Right forelimb (tissue), 1 donor: ENCODE measurements at places on chromosomes 2 and 18.

DNA sequence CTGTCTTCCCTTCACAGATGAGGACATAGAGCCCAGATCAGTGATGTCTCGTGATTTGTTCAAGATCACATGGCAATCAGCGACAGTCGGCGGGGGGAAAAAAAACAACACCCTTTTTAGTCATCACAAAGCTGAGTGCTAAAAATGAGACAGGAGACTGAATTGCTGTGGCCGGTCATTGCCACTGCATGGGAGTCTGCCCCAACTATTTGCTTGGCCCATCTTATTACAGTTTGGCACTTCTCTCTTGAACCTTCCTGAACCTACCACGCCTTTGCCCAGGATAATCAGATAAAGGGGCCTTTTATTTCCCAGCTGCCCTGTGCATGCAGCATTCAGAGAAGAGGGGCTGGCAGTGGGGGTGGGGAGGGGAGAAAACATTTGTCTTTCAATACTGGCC lies 42.7 kb downstream of the SETBP1 start:
- no peak for DNase-seq

DNA sequence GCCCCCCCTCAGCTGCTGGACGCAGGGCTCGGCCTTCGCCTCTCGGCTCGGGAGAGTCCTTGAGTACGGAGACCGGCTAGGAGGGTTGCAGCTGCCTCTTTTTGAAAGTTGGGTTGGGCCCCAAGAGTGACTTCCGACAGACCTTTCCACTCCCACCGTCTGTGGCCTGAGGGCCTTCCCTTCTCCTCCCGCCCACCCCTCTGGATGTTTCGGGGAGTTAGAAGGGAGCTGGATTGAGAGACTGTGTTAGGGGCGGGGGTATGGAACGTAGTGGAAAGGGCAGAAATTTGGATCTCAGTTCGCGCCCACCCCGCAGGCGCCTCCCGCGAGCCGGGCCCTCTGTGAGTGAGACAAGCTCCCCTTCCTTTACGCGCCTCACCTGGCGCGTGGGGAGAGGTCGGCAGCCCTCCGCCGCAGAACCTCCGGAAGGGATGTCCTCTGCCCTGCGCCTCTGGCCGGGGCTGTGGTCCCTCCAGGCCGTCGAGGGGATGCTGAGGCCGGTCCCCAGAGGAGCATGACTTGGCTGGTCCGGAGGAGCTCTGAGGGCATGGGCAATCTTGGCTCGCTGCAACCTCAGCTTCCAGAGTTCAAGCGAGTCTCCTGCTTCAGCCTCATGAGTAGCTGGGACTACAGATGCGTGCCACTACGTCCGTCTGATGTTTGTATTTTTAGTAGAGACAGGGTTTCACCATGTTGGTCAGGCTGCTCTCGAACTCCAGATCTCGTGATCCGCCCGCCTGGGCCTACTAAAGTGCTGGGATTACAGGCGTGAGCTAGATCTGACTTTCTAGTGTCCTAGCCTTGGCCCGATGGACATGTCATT lies 15.9 kb downstream of the C2orf74 start:
- peak; percentile 53 for DNase-seq

GRCh38 chr2:1874101-1874865 lies 130.0 kb upstream of the PXDN start:
- DNase-seq: no peak

DNA sequence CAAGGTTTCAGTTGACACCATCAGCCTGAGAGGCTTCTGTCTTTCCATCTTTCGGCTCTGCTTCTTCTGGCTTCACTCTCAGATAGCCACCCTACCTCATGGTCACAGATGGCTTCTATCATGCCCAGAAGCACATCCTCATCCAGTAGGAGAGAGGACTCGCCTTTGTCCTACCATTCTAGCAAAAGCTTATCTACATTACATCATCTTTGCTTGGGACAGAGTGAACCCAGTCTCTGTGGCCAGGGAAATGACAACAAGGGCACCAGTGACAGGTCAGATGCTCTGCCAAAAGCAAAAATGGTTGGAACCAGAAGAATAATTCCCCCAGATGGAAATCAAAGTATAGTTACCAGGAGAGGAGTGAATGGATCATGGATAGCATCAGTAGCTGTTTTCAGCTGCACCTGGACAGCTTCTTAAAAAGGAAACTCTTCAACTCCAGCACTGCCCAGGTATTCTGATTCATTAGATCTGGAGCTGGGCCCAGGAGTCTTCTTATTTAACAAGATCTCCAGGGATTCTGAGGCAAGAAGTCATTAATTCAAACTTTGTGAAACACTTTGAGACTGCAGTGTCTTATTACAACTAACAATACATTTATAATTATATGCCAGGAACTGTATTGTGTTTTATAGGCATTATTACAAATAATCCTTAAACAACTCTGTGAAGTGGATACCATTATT lies 257.7 kb upstream of the UBE2E3 start:
- no peak for DNase-seq

- no peak for DNase-seq
These were observed 59.5 kb downstream of the LRRTM1 start for GRCh38 chr2:80244905-80245584.

DNA sequence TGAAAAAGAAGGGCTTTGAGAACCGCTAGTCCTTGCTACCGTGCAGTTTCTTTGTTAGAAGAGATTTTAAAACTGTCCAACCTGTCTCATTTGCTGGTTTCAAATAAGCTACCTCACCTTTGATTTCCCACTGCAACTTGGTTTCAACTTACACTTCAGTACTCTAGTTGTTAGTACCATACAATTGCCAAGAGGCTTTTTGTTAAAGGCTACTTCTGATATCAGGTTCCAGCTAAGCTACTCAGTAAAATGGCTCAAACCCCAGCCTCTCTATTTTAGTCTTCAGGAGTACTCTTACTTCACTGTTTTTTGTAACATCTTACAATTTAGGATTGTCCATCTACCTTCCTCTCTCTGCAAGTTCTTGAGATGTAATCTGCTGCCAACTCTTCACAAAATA lies 91.6 kb downstream of the INO80D start:
- no peak for DNase-seq

DNA sequence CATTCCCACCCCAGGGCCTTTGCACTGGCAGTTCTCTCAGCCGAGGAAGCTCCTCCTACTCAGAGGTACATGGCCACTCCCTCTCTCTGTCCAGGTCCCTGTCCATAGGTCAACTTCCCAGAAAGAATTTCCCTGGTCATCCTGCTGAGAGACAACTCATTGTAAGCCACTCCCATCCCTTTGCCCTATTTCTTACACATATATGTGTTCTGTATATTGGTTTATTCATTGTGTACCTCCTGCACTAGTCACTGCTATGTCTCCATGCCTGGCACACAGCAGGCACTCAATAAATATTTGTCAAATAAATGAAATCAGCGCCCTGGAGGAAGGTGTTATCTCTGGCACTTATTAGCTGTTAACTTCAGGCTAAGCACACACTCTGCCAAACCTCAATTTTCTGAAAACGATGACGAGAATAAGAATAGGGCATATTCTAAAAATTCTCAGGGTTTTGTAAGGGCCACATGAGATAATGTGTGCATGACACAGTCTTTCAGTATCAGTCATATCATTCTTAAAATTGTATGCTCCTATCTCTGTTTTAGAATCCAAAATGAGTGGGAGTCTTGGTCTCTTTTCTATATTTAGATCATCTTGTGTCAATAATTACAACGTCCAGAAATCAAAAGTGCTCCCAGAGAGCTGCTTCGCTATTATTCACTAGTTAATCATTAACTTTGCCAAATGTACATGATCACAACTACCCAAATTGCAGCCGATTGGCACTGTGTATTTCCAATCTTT lies 198.0 kb downstream of the ALK start:
- DNase-seq: no peak

GRCh38 chr2:64114063-64114911 lies 29.9 kb downstream of the PELI1 start:
- DNase-seq: no peak

GRCh38 chr2:120858361-120859106 lies 122.9 kb downstream of the GLI2 start:
- peak; percentile 34 for DNase-seq

DNA sequence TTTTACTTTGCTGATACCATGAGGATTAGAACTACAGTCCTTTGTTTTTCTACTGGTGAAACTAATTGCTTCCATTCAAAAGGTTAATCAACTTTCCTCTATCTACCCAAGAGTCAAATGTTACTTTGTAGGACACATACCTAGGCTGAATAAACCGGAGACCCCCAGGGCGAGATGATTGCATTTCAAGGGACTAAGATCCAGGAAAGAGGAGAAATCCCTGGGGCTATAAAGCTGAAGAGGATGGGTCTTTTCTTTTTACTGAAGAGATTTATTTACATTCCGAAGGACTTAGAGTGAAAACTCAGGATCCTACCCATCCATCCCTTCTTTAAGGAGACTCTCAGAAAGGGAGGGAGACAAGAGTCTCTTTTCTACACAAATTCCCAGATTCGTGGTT lies 331.9 kb downstream of the CDH19 start:
- no peak for DNase-seq

DNA sequence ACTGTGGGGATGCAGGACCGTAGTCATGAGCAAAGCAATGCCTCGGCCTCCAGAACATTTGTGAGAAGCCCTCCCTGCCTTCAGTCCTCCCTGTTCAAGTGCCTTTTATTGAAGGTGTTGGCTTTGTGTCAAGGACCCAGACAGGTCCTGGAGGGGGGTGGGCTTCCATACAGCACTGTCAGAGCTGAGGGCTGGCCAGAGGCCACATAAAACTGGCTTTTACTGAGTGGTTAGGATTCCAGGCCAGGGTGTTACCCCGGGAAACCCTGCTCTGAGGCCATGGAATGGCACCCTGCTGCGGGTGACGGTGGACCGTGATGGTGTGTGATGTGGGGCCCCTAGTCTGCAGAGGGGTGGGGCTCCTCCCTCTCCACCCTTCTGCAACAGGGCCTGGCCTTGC lies 41.6 kb downstream of the TOGARAM2 start:
- DNase-seq: no peak

GRCh38 chr2:232210306-232210705 lies 168.2 kb upstream of the ALPP start:
- DNase-seq: no peak

- DNase-seq: no peak
These were observed 81.3 kb upstream of the TMEM178A start for GRCh38 chr2:39584283-39584965.

- no peak for DNase-seq
These were observed 216.6 kb downstream of the HRH4 start for GRCh38 chr18:24677011-24677410.
